ENCODE measurements at places on chromosomes 12 and 14. TPM values are rescaled to one million over a fixed set of nuclear protein-coding genes. Genes with fewer than 3 reads are reported as not detected.
A peak's percentile ranks its signal among the peaks of the same experiment; 100 is the strongest.

- no peak for DNase-seq
These were observed 13.9 kb upstream of the CACNA2D4 start for GRCh38 chr12:1932264-1932777.

NUP37 gene
- 71.9 TPM for total RNA-seq

DNA sequence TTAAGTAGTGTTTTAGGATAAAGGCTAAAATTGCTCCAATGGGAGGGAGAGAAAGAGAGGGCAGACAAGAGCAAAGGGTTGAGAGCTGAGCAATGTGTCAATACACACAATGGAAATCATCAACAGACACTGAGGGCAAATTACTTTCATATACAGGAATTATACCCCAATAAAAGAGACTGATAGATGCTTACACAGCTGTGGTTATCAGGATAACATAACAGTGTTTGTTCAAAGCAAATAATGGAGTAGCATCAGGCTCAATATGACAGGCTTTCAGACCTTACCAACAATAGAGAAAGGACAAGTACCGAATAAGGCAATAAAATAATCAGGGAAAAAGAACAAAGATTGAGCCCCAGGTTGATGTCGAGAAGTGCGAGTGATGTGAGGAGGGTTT is 53.4 kb upstream of the DIO2 start:
- no peak for DNase-seq

- no peak for DNase-seq
These were observed 13.2 kb downstream of the BEGAIN start for GRCh38 chr14:100573757-100574641.

GRCh38 chr14:45125754-45126153 is 8.5 kb downstream of the FKBP3 start:
- DNase-seq = no peak

DNA sequence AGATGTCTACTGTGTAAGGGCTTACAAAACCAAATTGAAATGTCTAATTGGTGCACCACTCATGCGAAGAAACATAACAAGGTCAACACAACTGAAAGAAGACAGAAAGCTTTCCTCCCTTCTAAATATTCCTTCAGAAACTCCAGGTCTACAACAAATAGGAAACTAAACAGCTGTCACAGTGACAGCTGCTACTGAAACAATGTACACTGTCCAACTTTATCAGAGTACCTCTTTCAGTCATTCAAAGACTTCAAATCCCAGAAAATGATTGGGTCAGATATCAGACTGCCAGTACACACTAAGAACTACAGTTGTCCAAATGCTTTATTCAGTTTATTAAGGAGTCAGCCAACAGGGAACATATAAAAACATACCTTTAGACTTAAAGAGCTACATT is 35.2 kb downstream of the CEP128 start:
- no peak for DNase-seq

GNB3 gene
- total RNA-seq = 0.72 TPM

GRCh38 chr14:59619061-59619460 is 42.4 kb upstream of the CCDC175 start:
- no peak for DNase-seq

- DNase-seq = no peak
These were observed 122.2 kb downstream of the PIWIL1 start for GRCh38 chr12:130459916-130460315.

ATF7 gene
- total RNA-seq = 7.0 TPM

PRH2 gene
- total RNA-seq = 0.28 TPM

- DNase-seq = peak; percentile 97
These were observed 39.2 kb downstream of the BCAT1 start for GRCh38 chr12:24909667-24910066.

- DNase-seq = no peak
These were observed 23.9 kb upstream of the CCDC63 start for GRCh38 chr12:110822821-110823415.

GRCh38 chr14:103030741-103031565 is 26.4 kb downstream of the CDC42BPB start:
- DNase-seq = peak; percentile 25

GRCh38 chr12:56387152-56387736 is 24.6 kb upstream of the APOF start:
- peak; percentile 49 for DNase-seq

DNA sequence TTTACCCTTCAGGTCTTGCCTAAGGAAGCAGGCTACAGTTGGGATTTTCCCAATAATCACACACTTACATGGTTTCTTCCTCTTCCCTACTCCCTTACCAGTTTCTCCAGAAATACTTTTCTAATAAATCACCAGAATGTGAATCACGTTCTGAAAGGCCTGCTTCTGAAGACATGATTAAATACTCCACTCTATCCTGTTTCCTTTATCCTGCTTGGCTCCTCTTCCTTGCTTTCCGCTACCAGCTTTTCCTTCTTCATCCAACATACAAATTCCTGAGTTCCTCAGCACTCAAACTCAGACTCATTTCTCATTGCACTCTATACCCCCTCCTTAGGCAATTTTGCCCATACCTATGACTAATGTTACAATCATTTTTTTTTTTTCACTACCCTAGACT is 118.3 kb downstream of the MGAT4C start:
- DNase-seq = peak; percentile 73

CMA1 gene
- total RNA-seq = not detected

- DNase-seq = no peak
These were observed 18.3 kb upstream of the LRP1-AS start for GRCh38 chr12:57165741-57166140.

DNA sequence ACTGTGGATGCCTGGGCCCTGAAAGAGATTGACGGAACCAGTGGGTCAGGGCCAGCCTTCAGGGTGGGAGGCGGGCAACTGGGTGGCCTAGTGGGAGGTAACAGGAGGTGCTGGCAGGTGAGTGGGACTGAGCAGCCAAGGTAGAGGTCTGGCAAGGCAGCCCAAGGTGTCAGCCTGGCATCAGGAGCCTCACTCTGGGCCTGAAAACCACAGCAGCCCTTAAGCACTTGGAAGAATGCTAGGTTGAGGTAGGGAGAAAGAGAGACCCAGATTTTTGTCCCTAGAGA is 315.8 kb upstream of the PRICKLE1 start:
- DNase-seq = no peak

GRCh38 chr12:123269896-123270213 is 1.8 kb downstream of the CDK2AP1 start:
- no peak for DNase-seq

GRCh38 chr12:97048421-97049035 is 141.5 kb downstream of the NEDD1 start:
- DNase-seq = no peak

DNA sequence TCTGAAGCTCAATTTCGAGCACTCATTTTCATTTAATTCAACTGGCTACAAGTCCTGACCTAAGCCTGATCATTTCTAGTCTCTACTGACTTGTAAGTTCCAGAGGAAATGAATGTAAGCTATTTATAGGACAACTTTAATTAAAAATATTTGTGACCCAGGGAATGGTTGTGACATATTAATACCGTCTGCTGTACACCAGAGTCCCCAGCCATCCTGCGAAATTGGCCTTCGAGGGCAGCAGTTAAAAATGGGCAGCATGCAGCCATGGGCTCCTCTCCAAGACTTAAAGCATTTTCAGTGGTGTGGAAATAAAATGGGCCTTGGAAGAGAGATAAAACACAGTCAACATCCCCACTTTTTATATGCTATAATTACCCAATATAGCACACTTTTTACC is 30.7 kb upstream of the OVCH1 start:
- no peak for DNase-seq

CLEC2A gene
- total RNA-seq = not detected

CLEC4C gene
- not detected for total RNA-seq

PZP gene
- total RNA-seq = not detected

- peak; percentile 72 for DNase-seq
These were observed at the start of gene PXN for GRCh38 chr12:120265473-120266179. PXN (minus strand) TSS chr12:120265730; CDS start chr12:120265629, 101 bp downstream.

OR6C70 gene
- total RNA-seq = not detected

DNA sequence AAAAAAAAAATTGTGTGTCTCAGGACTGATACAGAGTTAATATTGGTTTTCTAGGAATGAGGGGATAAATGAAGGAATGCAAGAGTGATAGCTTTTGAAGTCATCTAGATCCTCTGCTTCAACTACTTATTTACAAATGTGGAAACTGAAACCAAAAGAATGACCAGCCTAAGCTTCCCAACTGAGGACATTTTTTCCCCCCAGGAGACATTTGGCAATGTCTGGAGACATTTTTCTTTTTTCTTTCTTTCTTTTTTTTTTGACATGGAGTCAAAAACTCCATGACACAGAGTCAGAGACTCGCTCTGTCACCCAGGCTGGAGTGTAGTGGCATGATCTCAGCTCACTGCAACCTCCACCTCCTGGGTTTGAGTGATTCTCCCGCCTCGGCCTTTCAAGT is 15.3 kb downstream of the DLK1 start:
- no peak for DNase-seq

GRIN2B gene
- not detected for total RNA-seq

DNA sequence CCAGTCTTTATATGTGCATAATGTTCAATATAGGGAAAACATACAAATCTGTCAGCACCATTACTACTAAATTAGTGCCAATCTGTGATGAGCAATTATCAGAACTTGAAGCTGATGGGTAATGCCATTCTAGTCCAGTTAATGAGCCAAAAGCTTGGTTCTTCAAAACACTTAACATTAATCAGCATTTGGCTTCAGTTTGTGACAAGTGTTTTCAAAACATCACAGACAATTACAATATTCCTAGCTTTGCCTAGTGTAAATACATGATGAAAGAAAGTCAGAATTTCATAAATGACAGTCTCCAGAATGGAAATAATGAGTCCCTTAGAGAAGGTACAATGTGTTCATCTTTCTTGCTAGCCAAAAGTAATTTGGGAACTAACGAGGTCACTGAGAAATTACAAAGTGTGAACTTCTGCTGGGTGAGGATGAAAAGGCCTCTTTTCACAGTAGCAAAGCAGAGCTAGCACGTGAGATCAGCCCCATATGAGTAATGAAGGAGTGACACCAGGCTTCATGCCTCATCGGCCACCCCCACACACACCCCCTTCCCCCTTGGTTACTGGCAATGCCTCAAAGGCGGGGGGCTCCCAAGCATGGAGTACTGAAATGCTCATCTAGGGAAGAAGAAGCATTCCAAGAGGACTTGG is 180.6 kb upstream of the EEA1 start:
- DNase-seq = no peak

DNA sequence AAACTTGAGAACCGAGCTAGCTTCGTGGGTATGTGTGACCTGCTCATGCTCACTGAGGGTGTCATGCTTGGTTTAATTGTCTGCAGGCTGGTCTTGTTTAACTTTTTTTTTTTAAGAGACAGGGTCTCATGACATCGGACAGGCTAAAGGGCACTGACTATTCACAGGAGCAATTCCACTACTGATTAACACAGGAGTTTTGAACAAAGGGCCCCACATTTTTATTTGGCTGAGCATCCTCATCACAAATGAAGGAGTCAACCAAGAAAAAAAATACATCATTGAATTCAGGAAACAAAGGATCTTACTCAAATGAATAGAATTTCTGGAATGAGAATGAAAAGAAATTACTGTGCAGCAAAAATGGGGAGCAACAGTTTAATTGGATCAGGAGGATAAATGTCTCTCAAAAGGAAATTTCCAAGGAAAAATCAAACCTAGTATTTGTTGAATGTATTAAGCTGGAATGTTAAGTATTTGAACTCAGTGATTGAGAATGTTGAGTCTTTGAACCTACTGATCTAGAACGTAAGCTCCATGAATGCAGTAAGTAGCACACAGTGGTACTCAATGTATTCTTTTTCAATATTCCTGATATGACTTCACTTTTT is 20.8 kb upstream of the PYROXD1 start:
- peak; percentile 42 for DNase-seq

DNA sequence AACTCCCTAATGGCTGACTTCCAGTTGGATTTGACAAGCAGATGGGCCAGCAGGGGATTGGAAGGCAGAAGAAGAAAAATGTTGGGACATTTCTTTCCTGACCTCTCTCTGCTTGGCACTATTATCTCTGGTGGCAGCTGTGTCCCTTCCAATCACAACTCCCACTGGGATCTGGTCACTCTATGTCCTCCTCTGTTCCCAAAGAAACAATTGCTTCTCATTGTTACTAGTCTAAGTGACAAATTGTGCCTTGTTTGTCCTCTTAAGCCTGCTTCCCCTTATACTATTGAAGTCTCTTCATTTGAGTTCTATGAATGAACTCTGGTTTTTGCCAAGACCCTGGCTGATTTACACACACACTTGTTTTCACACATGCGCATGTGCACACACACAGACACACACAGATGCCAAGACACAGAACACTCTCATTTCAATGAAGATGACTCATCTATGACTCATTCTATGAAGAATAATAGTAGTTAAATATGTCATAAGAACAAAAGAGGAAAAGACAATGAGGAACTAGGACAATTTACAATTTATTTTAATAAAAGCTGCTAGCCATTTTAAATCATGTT is 83.0 kb upstream of the FAR2 start:
- peak; percentile 50 for DNase-seq

DNA sequence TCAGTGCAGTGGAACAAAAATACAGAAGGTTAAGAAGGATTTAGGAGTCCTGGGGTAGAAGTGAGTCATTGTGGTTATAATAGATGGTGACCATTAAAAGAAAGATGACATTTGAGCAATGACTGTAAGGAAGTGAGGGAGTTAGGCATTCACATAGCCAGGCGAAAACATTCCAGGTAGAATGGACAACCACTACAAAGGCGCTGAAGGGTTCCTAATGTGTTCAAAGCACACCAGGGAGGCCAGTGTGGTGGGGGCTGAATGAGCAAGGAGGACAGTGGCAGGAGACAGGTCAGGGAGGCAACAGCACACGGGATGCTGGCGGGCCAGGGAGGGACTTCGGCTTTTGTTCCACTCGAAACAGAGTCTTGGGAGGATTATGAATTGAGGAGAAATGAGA is 129.9 kb downstream of the NPAS3 start:
- no peak for DNase-seq

DNA sequence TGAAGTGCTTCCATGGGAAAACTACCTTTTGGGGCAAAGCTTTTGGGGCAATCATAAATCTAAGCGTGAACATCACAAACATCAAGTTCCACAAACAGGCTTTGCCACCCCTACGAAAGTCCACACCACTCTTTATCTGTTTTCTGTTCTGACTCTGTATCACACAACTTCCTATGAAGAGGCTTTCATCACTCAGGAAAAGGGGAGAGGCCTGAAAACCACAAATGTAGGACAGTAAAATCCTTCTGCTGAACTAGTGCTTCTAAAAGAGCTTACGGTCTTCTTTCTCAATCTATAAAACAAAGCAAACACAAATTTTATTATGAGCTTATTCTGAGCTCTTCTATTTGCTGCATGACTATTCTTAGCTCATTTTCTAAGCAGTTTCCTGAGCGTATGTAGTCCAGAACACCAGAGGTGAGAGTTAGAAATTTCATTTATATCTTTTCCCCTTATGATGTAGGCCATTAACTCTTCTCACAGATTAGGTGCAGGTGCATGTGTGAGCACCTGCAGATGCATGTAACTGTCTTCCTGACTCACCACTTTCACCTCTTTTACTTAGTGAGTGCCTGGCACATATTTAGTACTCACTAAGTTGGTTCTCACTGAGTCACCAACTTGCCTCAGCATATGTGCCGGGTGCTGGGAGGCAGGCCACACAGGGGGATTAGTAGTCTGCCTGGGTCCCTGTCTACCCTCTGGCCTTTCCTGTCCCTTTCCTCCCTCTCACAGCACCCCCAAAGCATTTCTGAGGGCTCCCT is 32.9 kb upstream of the SYCP3 start:
- no peak for DNase-seq
